Ammon's horn (tissue), 1 donor: ENCODE measurements at places on chromosomes 13 and 19.
A peak's percentile ranks its signal among the peaks of the same experiment; 100 is the strongest.

GRCh38 chr13:111503376-111503775, 182.9 kb downstream of the TEX29 start:
- no peak for DNase-seq

- DNase-seq, result no peak
Measured at GRCh38 chr13:44199627-44200207, 173.9 kb upstream of the SERP2 start.

GRCh38 chr13:80755910-80756309, 415.0 kb upstream of the SPRY2 start:
- DNase-seq, result peak; percentile 46

- DNase-seq, result no peak
Measured at GRCh38 chr19:18768046-18768771, 22.9 kb downstream of the COMP start.

DNA sequence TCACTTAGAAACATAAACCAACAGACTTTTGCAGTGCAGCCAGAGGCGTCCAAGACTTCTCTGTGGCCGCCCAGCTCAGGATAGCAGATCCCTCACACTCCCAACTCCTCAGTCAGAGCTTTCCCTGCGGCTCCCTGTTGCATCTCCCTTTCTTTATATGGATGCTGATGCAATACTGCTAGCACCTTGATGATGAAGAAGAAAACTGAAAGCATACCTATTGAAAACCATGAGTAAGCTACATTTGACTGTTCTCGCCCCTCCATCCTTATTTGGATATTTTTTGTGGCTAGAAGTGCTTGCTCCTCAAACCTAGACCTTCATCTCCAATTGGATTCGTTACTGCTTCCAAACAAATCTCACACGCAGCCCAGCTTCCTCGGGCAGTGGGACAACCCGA, 57.3 kb upstream of the UBL3 start:
- DNase-seq, result no peak
